Esophagus squamous epithelium (tissue), 5 donors: ENCODE measurements at places on chromosomes 4 and X. TPM values are rescaled to one million over a fixed set of nuclear protein-coding genes. Genes with fewer than 3 reads are reported as not detected.

CCDC149 gene
- 1.8 TPM for total RNA-seq

- H3K36me3 ChIP-seq, result no peaks in the 10 kb centered on the region
- H3K27me3 ChIP-seq, result no peaks in the 10 kb centered on the region
- no peak for DNase-seq
- H3K27ac ChIP-seq, result no peak overlapping the region
These were observed 118.4 kb downstream of the ASB9 start for GRCh38 chrX:15151267-15152186.

DNA sequence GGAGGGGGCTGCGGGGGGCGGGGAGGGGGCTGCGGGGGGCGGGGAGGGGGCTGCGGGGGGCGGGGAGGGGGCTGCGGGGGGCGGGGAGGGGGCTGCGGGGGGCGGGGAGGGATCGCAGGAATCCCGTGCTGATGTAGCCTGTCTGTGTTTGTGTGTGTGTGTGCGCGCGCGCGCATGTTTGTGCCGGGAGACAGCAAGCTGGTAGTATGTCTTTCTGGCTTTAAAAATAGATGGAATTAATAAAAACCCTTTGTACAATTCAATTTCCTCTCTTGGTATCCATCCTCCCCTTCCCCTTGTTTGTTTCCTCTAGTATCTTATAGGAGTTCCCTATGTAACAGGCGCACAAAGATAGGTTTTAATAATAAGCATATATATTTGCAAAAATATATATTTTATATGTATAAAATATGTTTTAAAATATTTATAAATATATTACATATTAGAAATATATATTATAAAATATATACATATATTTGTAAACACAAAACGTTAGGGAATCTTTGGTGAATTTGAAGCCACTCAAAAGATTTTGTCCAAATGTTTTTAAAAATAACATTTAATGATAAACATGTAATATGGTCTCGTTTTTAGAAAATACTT, 782 bp downstream of the ARHGAP24 start:
- peak overlapping the region; percentile 62 for H3K4me3 ChIP-seq
- peaks cover 33% of the 10 kb centered on the region for H3K4me1 ChIP-seq
- H3K36me3 ChIP-seq, result no peaks in the 10 kb centered on the region
- DNase-seq, result no peak
- peak overlapping the region; percentile 81 for H3K27ac ChIP-seq
- no peaks in the 10 kb centered on the region for H3K27me3 ChIP-seq

GAGE12J gene
- not detected for total RNA-seq

MAGED4 gene
- total RNA-seq, result 1.1 TPM

DNA sequence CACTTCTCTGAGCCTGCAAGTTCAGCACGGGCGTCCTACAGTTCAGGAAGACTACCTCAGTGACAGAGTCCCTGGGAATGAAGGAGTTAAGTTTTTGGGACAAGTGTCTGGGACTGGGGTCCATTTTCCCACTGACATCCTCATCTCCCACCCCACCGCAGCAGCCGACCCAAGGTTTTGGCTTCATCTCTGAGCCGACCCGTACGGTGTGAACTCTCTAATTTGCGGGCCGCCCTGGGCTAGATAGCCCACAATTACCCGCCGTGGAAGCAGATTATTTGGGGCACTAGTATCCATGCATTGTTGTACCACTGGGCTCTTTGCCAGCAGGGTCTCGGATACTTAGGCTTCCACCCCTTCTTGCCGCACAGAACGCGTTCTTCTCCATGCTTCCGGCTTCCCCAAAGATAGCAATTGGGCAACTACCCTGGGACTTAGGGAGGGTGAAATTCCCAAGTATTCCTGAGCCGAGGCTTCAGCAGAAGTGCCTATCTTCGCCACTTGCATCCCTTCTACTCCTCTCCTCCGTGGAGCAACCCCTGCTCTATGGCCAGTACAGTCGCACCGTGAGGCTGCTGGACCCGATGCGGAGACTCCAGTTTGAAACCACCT, 2.4 kb downstream of the IL1RAPL2 start:
- DNase-seq, result no peak
- no peak overlapping the region for H3K27ac ChIP-seq
- no peak overlapping the region for H3K4me3 ChIP-seq
- H3K27me3 ChIP-seq, result peaks cover 10% of the 10 kb centered on the region
- H3K4me1 ChIP-seq, result peaks cover 13% of the 10 kb centered on the region
- H3K36me3 ChIP-seq, result no peaks in the 10 kb centered on the region

- no peaks in the 10 kb centered on the region for H3K4me1 ChIP-seq
- no peaks in the 10 kb centered on the region for H3K27me3 ChIP-seq
- peak overlapping the region; percentile 81 for H3K27ac ChIP-seq
- DNase-seq, result no peak
- no peaks in the 10 kb centered on the region for H3K36me3 ChIP-seq
- peak overlapping the region; percentile 61 for H3K4me3 ChIP-seq
These were observed 999 bp downstream of the NAP1L5 start for GRCh38 chr4:88696630-88697029.
